ENCODE measurements at places on chromosomes 2 and 18. TPM values are rescaled to one million over a fixed set of nuclear protein-coding genes. Genes with fewer than 3 reads are reported as not detected.

The VAMP5 gene
- 85.4 TPM for total RNA-seq

DNA sequence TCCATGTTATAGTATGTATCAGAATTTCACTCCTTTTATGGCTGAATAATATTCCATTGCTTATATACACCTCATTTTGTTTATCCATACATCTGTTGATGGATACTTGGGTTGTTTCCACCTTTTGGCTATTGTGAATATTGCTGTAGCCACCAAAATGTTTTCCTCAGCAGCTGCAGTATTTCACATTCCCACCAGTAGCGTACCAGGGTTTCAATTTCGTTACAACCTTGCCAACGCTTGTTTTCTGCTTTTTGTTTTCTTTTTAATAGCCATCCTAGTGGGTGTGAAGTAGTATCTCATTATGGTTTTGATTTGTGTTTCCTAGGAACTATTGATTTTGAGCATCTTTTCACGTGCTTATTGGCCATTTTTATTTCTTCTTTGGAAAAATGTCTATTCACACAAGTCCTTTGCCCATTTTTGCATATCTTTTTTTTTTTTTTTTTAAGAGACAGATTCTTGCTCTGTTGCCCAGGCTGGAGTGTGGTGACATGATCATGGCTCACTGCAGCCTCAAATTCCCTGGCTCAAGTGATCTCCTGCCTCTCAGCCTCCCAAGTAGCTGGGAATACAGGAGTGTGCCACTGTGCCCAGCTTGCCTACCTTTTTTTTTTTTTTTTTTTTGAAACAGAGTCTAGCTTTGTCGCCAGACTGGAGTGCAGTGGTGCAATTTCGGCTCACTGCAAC, 14.2 kb downstream of the UBXN2A start:
- DNase-seq: no peak

The SLC23A3 gene
- 8.1 TPM for total RNA-seq

GRCh38 chr2:237509905-237510304, 22.9 kb downstream of the MLPH start:
- no peak for DNase-seq

DNA sequence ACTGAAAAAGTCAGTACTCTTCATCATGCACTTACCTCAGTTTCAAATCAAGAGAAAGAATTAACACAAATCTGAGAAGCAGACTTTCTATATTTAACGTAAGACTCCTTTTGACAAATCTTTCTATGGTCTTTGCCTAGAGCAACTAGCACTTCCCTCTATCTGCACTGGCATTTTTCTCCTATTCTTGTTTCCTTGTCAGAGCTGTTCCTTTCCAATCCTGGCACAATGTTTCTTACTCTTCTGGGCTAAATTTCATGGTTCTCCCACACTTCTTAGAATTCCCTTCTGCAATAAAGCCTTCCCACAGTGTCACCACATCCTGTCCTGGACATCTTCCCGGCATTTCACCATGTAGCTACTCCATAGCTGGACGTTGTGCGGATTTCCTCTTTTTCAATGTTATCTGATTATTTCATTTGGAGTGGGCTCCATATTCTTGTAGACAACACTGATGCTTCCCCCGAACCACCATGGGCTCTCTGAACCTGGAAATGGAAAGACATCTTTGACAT, 144.7 kb upstream of the CTNNA2 start:
- no peak for DNase-seq

- no peak for DNase-seq
Observed at GRCh38 chr18:49619801-49620200, 57.9 kb downstream of the LIPG start.

- no peak for DNase-seq
Observed at GRCh38 chr2:16853088-16853487, 187.5 kb upstream of the CYRIA start.

DNA sequence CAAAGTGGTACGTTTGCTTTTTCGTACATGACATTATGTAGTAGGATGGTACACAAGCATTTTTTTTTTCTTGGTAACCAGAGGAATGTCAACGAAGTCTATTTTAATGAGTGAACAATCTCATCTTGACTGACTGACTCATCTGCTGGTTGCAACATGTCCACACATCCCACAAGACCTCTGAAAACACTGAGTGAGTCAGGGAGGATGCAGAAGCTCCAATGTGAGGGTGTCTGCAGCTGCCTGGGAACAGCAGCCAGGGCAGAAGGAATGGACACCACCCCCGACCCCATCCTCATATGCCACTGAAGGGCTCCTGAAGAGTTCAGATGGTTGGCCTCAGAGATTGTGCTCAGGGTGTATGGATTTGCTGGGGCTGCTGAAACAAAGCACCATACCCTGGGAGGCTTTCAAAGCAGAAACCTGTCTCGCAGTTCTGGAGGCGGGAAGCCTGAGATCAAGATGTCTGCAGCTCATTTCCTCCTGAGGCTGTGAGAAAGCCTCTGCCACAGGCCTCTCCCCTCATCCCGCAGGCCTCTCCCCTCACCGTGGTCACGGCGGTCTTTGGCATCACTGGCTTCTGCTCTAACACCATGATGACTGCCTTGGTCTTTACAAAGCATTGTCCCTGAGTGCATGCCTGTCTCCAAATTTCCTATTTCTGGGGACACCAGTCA, 124.6 kb downstream of the LRATD1 start:
- no peak for DNase-seq

The CWC22 gene
- total RNA-seq: 25.3 TPM

DNA sequence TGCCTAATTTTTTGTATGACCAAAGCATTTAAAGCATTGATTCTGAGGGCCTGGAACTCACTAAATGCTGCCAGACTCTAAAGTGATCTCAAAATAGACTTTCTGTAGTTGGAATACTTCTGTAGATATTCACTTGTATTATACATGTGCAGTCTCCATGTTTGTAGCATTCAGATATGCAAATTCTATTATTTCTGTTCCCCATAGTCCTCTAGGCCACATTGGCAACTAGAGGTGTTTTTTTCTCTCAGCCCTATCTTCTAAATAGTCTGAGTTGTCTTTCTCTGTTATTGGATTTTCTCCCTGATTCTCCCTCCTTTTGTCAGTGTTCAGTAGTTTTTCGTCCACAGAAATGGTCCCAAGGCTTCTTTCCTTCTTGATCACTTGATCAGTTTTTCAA, 38.5 kb downstream of the ANKRD12 start:
- no peak for DNase-seq

- DNase-seq: no peak
Observed at GRCh38 chr2:170740660-170741059, 25.5 kb downstream of the SP5 start.

The LRPPRC gene
- 39.7 TPM for total RNA-seq

All from uterus (tissue), 4 donors.